ENCODE measurements at places on chromosomes 16 and 17.

- DNase-seq: no peak
Measured at GRCh38 chr17:60959011-60959410, 281.4 kb downstream of the BCAS3 start.

DNA sequence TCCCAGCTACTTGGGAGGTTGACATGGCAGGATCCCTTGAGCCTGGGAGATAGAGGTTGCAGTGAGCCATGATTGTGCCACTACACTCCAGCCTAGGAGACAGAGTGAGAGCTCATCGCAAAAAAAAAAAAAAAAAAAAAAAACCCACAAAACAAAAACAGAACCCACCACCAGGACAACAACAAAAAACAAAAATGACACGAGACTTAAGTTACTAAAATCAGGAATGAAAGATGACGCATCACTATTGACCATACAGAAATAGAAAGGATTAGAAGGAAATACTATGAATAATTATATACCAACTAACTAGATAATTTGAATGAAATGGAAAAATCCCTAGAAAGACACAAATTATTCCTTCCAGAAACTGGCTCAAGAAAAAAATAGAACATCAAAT lies 432.4 kb upstream of the PMFBP1 start:
- DNase-seq: no peak

- DNase-seq: no peak
Measured at GRCh38 chr17:4523946-4524345, 25.3 kb downstream of the SPNS2 start.

- DNase-seq: no peak
Measured at GRCh38 chr17:79811011-79811867, 14.4 kb upstream of the CBX8 start.

DNA sequence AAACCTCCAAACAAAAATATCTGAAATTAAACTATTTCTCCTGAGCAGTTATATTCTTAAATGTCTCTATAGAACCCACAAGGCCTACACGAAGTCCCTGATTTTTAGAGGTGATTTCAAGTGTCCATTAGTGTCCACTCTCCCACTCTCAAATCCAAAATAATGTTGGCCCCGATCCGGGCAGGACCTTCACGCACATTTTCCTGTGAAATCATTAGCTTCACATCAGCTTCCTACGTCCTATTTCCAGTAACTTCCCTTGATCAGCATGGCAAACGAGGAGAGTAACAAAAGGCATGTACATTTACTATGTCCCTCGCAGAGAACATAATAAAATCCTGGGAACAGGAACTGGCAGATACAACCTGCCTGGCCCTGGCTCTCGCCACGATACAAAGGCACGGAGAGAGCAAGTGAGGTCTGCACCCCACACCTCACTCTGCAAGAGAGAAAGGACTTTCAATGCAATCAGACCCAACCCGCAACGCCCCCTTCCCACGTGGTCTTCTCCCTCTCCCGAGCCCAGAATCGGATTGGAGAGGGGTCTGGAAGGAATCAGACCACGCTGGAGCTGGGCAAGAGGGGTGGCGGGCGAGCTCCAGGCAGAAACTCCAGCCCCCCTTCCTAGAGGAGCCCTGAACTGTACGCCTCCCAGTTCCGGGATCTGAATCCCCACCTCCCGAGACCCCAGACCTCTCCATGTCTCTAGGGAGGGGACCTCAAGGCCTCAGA lies 17.5 kb upstream of the C17orf78 start:
- no peak for DNase-seq

- no peak for DNase-seq
Measured at GRCh38 chr16:24978370-24978914, 36.7 kb downstream of the ARHGAP17 start.

DNA sequence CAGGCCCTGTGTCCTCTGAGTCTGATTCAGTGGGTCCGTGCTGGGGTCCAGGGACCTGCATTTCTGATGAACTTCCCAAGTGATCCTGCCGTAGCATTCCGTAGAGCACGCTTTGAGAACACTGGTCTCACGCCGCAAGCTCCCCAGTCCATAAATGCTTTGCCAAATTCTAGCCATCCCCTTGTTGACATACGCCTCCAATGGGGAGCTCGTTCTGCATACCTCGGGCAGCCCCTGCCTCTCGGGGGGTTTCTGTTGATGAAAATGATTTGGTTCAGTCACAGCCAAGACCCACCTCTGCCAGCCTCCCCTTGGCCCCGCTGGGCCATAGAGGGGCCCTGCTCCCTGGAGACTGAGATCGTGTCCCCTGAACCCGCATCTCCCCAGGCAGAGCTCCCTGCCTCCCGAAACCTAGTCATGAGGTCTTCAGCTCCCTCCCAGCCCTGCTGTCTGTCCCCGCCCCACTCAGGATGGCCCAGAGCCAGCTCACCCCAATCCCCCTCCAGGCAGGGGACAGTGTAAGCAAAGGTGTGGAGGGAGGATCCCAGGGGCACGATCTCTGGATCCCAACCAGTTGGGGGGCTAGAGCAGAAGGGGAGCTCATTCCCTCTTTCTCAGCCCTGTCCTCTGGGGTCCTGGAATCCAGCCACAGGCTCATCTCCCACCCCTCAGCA lies 16.2 kb upstream of the SPNS2 start:
- no peak for DNase-seq

GRCh38 chr17:41571561-41572434 lies at the start of gene KRT9:
KRT9 (minus strand) TSS chr17:41572059; CDS start chr17:41571992, 67 bp downstream.
- no peak for DNase-seq

GRCh38 chr17:81432941-81433340 lies 37.7 kb downstream of the BAHCC1 start:
- no peak for DNase-seq

- DNase-seq: no peak
Measured at GRCh38 chr17:75474736-75475135, 18.3 kb downstream of the TMEM94 start.

DNA sequence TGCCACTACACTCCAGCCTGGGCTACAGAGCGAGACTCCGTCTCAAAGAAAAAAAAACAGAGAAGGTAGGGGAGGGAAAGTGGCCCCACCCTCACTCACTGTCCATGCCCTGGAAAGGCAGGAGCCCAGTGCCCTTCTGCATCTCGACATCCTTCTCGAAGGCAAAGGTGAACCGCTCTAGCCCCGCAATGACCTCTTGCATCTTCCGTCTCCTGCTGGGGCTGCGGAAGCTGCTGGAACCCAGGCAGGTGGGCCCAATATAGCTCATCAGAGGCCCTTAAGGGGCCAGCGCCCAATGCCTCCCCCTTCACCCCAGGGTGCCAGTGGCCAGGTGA lies at the start of gene CPSF4L:
CPSF4L (minus strand) TSS at position 264 of the 335 bp plus-strand sequence; CDS start at position 202, 62 bp downstream.
- DNase-seq: no peak

DNA sequence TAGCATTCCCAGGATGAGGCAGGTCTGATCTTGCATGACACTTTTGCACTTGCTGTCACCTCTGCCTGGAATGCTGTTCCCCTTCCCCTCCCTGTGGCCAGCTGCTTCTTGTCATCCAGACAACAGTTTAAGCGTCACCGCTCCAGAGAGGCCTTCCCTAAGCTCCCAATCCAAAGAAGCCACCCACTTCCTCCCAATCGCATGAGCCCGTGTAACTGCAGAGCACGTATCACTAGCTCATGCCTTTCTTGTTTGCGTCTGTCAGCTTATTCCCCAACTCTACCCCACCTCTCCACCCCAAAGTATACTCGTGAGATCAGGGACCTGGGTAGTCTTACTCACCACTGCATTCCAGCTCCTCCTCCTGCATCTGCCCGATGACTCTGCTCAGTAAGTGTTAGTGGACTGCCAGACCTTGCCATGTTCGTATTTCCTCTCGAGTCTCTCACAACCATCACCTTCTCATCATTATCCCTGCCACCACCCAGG lies 92.8 kb downstream of the GAS7 start:
- DNase-seq: no peak

- no peak for DNase-seq
Measured at GRCh38 chr17:75130632-75131277, 787 bp downstream of the NT5C start.

- no peak for DNase-seq
Measured at GRCh38 chr16:11088074-11088730, 143.8 kb downstream of the CLEC16A start.

DNA sequence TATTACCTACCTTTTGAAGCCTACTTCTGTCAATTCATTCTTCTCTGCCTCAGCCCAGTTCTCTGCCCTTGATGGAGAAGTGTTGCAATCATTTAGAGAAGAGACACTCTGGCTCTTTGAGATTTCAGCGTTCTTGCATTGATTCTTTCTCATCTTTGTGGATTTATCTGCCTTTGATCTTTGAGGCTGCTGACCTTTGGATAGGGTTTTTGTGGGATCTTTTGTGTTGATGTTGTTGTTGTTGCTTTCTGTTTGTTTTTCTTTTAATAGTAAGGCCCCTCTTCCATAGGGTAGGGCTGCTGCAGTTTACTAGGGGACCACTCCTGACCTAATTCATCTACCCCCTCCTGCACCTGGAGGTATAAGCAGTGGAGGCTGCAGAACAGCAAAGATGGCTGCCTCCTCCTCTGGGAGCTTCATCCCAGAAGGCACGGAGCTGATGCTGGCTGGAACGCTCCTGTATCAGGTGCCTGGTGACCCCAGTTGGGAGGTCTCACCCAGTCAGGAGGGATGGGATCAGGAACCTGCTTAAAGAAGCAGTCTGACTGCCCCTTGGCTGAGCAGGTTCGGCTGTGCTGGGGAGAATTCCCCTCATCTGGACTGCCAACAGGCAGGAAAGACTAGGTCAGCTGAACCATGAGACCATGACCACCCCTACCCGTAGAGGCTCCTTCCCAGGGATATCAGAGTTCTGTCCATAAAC lies 28.0 kb downstream of the NFATC3 start:
- no peak for DNase-seq

- no peak for DNase-seq
Measured at GRCh38 chr16:67014634-67015312, 14.2 kb upstream of the CBFB start.

- DNase-seq: no peak
Measured at GRCh38 chr16:13171313-13171712, 269.9 kb downstream of the SHISA9 start.

GRCh38 chr17:4177806-4178205 lies 34.8 kb downstream of the CYB5D2 start:
- DNase-seq: no peak

DNA sequence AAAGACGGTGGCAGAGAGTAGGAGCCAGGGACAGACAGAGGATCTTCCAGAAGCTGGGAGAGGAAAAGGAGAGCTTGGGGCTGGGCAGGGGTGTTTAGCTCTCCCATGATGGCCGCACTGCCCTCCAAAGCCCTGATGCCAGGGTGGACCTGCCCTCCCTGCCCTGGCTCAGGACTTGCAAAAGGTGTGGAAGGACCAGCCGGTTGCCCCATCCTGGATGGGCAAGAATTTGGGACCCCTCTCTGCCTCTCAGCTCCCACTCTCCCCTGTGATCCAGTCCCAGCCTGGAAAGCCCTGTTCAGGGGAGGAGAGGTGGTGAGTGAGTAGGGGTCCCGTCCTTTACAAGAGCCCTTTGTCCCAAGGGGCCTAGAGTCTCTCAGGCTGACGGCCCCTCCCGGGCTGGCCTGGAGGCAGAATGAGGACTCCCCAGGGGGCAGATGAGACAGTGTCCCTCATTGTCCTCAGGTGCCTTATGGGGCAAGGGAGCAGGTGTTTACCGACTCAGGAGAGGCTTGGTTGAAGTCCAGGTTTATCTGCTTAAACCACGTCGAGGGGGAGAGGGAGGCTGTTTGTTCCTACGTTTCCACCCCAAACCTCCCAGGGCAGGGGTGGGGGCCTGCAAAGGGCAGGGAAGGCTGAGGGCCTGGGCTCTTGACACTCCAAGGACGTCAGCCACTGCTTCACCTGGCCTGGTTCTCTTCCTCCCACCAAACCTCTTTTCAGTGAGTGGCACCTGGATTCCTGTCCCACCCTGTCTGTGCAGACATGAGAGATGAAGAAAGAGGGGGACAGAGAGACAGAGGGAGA lies 19.3 kb upstream of the ITGA3 start:
- DNase-seq: no peak

DNA sequence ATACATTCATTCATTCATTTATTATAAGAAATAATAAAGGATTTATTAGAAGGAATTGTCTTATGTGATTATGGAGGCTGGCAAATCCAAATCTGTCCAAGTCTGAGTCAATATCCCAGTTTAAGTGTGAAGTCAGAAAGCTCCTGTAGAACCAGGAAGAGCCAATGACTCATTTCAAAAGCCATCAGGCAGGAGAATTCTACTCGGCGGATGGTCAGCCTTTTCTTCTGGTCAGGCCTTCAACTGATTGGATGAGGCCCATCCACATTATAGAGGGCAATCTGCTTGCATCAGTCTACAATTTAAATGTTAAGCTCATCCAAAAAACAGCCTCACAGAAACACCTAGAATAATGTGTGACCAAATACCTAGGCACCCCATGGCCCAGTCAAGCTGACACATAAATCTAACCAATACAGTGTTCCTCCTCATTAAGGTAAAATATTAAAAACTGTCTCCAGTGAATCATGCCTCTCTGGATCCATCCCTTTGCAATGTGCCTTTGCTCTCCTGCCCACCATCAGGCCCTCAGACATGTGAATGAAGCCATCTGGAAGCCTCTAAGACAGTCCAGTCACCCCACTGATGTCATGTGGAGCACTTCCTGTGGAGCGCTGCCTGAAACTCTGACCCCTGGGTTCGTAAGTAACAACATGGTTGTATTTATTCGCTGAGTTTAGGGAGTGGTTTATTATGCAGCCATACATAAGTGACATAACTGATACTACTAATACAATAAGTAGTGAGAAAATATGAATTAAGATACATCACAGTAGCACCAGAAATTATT lies 69.2 kb upstream of the WSB1 start:
- no peak for DNase-seq

- DNase-seq: no peak
Measured at GRCh38 chr16:75218256-75219076, at the start of gene CTRB1. CTRB1 (plus strand) TSS chr16:75218988; CDS start chr16:75219008, 20 bp downstream.

GRCh38 chr17:6525731-6526130 lies 30.6 kb downstream of the PITPNM3 start:
- no peak for DNase-seq

DNA sequence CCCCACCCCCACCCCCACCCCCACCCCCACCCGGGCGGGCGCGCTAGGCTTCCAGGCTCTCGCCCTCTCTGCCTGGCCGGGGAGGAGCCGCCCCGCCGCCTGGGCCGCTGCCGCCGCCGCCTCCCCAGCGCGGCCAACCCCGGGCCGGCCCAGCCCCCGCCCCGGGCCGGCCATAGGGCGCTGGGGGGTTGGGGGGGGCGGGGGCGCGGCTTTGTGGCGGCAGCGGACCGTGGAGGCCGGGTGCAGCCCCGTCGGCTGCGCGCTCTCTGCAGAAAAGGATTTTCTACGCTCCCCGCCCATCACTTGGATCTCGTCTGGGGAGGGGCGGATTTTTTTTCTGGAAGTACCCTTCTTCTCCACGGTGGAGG lies 230.9 kb downstream of the MRTFB start:
- DNase-seq: no peak

DNA sequence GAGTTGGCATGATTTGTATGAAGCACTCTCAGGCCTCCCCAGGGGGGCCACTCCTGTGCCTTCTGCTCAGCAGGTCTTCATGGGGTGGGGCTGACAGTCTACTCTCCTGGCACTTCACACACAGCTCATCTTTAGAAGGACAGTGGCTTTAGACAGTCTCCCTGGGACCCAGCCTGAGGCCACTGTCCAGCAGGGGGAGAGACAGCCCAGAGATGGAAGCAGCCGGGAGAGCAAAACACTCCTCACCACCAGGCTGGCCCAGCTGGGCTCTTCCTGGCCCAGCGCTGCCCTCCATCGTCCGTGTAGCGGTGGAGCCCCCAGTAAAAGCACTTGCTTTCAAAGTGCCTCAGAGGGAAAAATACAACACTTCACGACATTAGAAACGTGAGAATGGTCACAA lies 62.0 kb upstream of the CRHR1 start:
- DNase-seq: no peak
